ENCODE measurements at places on chromosomes 2 and 18.

GRCh38 chr2:99956232-99957030, 186.0 kb downstream of the AFF3 start:
- DNase-seq, result no peak

- no peak for DNase-seq
These were observed 413.6 kb downstream of the PTH2R start for GRCh38 chr2:208820014-208820688.

DNA sequence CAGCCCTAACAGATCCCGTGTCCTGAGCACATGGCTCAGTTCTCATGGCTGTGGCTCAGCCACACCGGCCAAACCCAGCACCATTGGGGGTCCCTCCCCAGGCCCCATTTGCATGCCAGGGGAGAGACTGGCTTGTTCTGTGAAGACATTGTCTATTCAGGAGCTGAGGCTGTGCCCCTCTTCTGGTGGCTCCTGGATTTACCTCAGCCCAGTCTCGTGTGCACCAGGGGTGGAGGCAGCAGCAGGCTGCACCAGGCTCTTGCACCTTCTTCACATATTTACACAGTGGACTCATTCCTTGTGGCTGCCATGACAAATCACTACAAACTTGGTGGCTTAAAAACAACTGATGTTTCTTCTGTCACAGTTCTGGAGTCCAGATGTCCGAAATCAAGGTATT, 92.4 kb upstream of the ITGA6 start:
- DNase-seq, result no peak

DNA sequence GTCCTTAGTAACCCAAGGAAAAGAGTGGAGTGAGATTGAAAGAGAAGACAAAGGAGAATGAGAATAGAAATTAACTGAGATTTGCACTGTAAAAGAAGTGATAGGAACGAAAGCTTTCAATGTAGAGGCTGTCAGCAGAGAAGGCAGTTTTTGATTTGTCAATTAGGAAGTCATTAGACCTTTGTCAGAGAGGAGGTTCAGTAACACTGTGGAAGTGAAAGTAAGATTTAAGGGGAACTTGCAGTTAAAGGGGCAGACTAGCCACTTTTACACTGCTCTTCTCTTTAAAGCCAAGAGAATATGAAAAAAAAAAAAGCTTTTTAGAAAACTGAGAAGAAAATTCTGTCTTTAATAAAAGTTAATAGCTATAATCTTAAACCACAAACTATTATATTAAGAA, 11.5 kb upstream of the KYNU start:
- no peak for DNase-seq

DNA sequence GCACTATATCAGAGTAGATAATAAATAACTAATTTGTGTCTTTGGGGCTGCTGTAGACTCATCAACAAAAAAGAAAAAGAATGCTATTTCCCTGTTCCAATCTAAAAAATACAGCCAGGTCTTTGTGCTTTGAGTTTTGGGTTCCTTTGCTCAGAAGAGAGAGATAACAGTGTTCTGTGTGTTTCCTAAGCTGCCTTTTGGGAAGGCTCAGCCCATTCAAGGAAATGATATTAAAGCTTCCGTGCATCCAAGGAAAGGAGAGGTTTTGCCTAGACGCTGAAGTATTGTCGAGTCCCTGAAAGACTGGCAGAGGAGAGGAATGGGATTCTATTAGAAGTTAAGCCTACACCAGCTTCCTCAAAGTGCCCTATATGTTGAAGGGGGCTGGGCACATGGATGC, 25.8 kb upstream of the LRP2 start:
- DNase-seq, result no peak

- DNase-seq, result no peak
These were observed 50.4 kb downstream of the CTAGE1 start for GRCh38 chr18:22367303-22367702.

- DNase-seq, result no peak
These were observed 54.6 kb upstream of the TXNDC2 start for GRCh38 chr18:9831036-9831722.

DNA sequence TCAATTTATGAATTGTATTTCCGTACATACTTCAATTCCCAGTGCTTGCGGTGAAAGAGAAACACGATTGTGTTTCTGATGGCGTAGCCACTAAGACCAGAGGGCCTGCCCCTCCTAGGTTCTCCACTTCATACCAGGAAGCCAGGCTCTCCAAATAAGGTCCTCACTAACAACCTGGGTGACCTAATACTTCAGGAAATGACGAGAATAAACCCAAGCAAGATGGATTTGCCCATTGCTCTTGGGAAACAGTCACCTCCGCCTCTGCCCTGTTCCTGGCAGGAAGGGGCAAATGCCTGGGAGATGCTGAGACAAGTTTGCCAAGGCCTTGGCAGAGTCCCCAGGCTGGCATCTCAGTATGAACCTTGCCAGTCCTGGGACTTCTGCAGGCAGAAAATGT, 41.8 kb downstream of the TTC32 start:
- no peak for DNase-seq

DNA sequence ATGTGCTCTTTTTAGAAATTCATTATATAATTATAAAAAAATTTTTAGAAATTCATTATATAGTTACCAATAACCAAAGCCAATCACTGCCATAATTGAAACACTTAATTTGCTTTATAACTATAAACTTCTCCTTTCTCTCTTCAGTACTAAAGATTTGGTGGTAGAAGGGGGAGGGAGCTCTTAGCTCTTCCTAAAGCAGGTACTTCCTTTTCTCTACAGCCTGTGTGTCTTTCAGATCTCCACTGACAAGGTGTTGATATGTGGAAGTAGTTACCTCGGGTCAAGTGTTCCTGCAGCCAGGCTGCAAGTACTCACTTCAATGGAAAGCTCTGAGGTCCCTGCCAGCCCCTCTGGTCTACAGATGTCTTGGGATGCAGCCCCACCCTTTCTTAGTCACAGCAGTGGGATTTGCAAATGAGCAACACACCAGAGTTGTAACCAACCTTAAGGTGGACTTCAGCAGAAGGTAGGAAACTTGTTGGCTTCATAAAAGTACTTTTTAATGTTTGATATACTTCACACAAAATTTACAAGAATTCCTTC, 690.0 kb downstream of the ARHGAP15 start:
- no peak for DNase-seq

- DNase-seq, result no peak
These were observed 557 bp downstream of the DCC start for GRCh38 chr18:52340406-52341102.

DNA sequence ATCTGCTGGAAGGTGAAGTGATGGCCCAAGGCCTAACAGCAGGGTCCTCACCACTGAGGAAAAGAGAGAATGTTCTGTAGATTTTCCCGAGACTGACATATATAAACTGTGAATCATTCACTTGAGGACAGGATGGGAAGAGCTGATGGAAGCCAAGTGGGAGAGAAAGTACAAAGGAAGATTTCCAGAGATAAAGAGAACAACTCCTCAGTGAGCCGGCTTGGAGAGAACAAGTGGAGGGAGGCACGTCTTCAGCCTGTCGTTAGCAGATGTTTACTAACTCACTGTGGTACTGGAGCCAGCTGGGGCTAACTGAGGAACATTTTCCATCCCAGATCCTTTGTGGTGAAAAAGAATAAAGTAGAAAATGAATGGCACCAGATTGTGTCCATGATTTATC, 552.9 kb upstream of the TNP1 start:
- no peak for DNase-seq

GRCh38 chr2:159933727-159934049, 128.7 kb downstream of the PLA2R1 start:
- no peak for DNase-seq
